ENCODE measurements at places on chromosomes 12 and 14. TPM values are rescaled to one million over a fixed set of nuclear protein-coding genes. Genes with fewer than 3 reads are reported as not detected.

The PCNX4 gene
- polyA plus RNA-seq = 82.3 TPM

GRCh38 chr14:69769623-69770022 is 2.7 kb downstream of the SRSF5 start:
- no peak for DNase-seq

DNA sequence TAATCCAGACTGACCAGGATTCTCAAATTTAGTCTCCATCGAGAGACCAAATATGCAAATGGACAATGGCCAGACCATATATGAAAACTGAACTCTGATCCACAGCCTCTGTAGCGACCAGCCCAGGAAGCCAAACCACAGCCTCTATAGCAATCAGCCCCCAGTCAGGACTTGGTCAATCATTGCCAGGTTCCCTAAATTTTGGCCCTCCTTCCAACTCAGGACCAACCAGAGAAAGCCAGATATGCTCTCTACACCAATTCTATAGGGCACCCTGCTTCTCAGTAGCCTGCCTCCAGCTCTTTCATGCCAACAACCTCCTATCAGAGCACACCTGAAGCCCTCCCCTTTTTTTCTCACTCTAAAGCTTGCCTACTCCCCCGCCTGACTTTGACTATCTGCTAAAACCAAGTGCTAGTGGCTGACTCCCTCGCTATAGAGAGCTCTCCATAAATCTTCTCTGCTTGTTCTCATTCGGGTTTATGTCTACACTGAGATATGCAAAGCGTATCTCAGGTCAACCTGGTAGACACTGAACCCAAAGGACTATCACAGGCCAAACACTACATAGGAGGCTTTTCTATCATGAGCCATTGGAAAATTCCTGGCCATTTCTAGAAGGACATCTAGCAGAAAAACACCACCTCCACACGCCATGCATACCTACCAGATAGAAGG is 110.5 kb upstream of the FUT8 start:
- DNase-seq = no peak

DNA sequence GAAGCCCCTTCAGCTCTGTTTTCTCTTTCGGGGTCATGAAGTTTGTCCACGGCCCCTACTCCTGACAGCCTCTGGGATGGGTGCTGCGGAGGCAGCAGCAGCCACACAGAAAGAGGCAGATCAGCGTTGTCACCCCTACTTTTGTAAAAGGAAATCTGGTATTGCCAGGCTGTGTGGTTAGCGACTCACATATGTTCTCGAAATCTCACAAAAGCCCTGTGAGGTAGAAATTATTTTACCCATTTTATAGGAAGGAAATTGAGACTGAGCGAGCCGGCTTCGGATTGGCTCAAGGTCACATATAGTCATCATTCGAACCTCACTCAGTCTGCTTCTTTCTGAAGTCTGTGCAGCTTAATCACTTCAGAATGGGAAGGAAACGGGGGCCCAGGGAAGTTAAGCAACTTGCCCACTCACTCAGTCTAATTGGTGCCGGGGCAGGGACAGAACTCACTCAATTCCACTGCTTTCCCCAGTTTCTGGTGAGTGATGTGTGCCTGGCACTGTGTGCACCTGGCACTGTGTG is 1.1 kb upstream of the CKAP4 start:
- no peak for DNase-seq

- no peak for DNase-seq
These were observed 30.8 kb downstream of the BBOF1 start for GRCh38 chr14:74049876-74050495.

- no peak for DNase-seq
These were observed 294.1 kb downstream of the DPF3 start for GRCh38 chr14:72599579-72600470.
